ENCODE measurements at places on chromosomes 11 and 22.

- peak; percentile 15 for DNase-seq
Observed at GRCh38 chr22:29259253-29259899, 8.4 kb downstream of the RHBDD3 start.

- no peak for DNase-seq
Observed at GRCh38 chr11:24688981-24689380, 192.1 kb downstream of the LUZP2 start.

- DNase-seq: no peak
Observed at GRCh38 chr11:87437844-87438223, 400.1 kb downstream of the TMEM135 start.

DNA sequence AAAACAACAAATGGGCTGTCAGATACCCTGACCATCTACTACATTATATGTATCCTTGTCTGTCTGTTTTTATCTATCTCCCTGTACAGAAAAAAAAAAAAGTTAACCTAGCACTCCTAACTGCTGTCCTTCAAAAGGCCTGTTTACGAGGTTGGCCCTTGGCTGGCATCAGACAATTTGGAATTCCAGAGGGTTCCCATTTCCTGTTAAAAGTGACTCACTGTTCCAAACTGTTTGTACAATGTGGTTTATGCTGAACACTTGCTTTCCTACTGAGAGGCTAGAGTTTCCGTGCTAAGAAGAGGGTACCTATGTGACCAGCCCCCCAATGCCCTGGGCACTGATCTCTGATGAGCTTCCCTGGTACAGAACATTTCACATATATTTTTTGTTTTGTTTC, 65.9 kb upstream of the HMGXB4 start:
- no peak for DNase-seq

DNA sequence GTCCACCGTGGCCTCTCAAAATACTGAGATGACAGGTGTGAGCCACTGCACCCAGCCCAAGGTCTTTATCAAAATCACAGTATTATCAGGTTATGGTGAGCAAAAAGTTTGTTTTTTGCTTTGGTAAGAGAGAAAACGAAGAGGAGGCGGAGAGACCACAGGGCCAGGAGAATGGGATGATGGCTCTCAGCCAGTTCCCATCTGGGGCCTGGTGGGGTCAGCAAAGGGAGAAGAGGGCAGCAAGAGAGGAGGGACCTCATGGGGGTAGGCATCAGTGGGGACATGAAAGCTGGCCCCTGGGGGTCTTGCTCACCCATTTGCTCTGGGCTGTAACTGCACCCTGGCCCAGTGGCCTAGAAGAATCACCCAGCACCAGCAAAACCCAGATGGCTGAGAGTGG, 190.2 kb downstream of the SHANK2 start:
- no peak for DNase-seq

DNA sequence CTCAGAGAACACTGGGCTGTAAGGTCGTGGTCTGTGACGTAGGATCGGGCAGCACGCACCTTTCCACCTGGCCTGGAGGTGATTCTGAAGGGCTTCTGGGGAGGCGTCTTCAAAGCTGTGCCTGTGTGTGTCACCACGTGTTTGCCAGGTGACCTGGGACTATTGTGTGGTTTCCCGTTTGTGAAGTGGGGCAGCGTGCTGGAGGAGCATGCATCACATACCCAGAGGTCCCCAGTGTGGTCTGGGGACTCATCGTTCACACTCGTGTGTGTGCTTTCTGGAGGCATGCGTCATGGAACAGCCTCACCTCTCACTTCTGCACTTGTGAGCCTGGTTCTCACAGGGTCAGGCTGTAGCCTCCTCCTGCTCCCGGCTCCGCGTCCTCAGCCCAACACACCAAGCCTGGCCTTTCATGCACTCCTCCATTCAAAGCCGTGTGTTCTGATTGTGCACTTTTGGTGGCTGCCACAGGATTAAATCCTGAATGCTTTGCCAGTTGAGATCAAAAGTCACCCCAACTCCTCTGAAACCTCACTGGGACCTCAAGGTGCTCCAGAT, 106.3 kb downstream of the KCNQ1OT1 start:
- no peak for DNase-seq

Measured in erythroblast (primary cell).